ENCODE measurements at places on chromosomes 13 and 19. TPM values are rescaled to one million over a fixed set of nuclear protein-coding genes. Genes with fewer than 3 reads are reported as not detected.

The NLRP12 gene
- polyA plus RNA-seq = not detected

The CEACAM20 gene
- not detected for polyA plus RNA-seq

The RGCC gene
- 4.5 TPM for polyA plus RNA-seq

The UQCR11 gene
- polyA plus RNA-seq = 572 TPM

The ABHD13 gene
- 11.1 TPM for polyA plus RNA-seq

The CEACAM8 gene
- polyA plus RNA-seq = not detected

The ZNF418 gene
- polyA plus RNA-seq = 3.5 TPM

The IZUMO2 gene
- not detected for polyA plus RNA-seq

The ZNF723 gene
- polyA plus RNA-seq = not detected

The SCEL gene
- not detected for polyA plus RNA-seq

The KLK2 gene
- not detected for polyA plus RNA-seq

The ICAM4 gene
- 0.63 TPM for polyA plus RNA-seq

The KASH5 gene
- not detected for polyA plus RNA-seq

The IGFL1 gene
- not detected for polyA plus RNA-seq

The DKKL1 gene
- polyA plus RNA-seq = not detected

The MARCHF2 gene
- 59.4 TPM for polyA plus RNA-seq

The TNNT1 gene
- not detected for polyA plus RNA-seq

The NLRP5 gene
- not detected for polyA plus RNA-seq

The COPE gene
- polyA plus RNA-seq = 401 TPM

The OR7C1 gene
- not detected for polyA plus RNA-seq

The ZNF254 gene
- polyA plus RNA-seq = 5.7 TPM

The PCDH17 gene
- polyA plus RNA-seq = not detected

The CCDC169 gene
- polyA plus RNA-seq = not detected

The THSD8 gene
- polyA plus RNA-seq = 3.0 TPM

The DCLK1 gene
- not detected for polyA plus RNA-seq

The IFNL1 gene
- 2.3 TPM for polyA plus RNA-seq

The EXOC3L2 gene
- not detected for polyA plus RNA-seq

The RYR1 gene
- polyA plus RNA-seq = not detected

The LGALS7B gene
- polyA plus RNA-seq = not detected

The KLK5 gene
- polyA plus RNA-seq = not detected

The ZSCAN1 gene
- not detected for polyA plus RNA-seq

The CLDN10 gene
- not detected for polyA plus RNA-seq

The SCN1B gene
- 0.27 TPM for polyA plus RNA-seq

The FUT1 gene
- not detected for polyA plus RNA-seq

The TUBA3C gene
- not detected for polyA plus RNA-seq
